ENCODE measurements at places on chromosomes 2 and 18. TPM values are rescaled to one million over a fixed set of nuclear protein-coding genes. Genes with fewer than 3 reads are reported as not detected.

ANKRD30B gene
- not detected for total RNA-seq

POTEI gene
- total RNA-seq: not detected

ODC1 gene
- total RNA-seq: 67.6 TPM

LRRTM4 gene
- 1.2 TPM for total RNA-seq

TCF23 gene
- total RNA-seq: 5.0 TPM

CCDC68 gene
- 2.5 TPM for total RNA-seq

SEPTIN10 gene
- 88.3 TPM for total RNA-seq

AKAIN1 gene
- total RNA-seq: not detected

ZBTB7C gene
- 11.0 TPM for total RNA-seq

PTPRN gene
- not detected for total RNA-seq

ZNF892 gene
- total RNA-seq: 4.1 TPM

BOLL gene
- not detected for total RNA-seq

MAPRE3 gene
- total RNA-seq: 16.3 TPM

ERMN gene
- total RNA-seq: 0.19 TPM

MLPH gene
- 6.4 TPM for total RNA-seq

GLB1L gene
- 7.5 TPM for total RNA-seq

NEU2 gene
- not detected for total RNA-seq

DPP4 gene
- total RNA-seq: 5.1 TPM

LCT gene
- total RNA-seq: not detected

SP140L gene
- 17.0 TPM for total RNA-seq

ZC3H6 gene
- total RNA-seq: 17.0 TPM

ALPP gene
- not detected for total RNA-seq

DNAJC5G gene
- total RNA-seq: 0.19 TPM

LRRFIP1 gene
- 180 TPM for total RNA-seq

POTEJ gene
- not detected for total RNA-seq

MRO gene
- 2.3 TPM for total RNA-seq

RAX gene
- total RNA-seq: not detected

CD302 gene
- total RNA-seq: 65.2 TPM

EML6 gene
- 12.1 TPM for total RNA-seq

C2orf66 gene
- total RNA-seq: not detected

STPG4 gene
- 0.52 TPM for total RNA-seq

ADCYAP1 gene
- 0.60 TPM for total RNA-seq

Measured in posterior vena cava (tissue), 2 donors.